ENCODE measurements at places on chromosomes 12 and 14.
A peak's percentile ranks its signal among the peaks of the same experiment; 100 is the strongest.

DNA sequence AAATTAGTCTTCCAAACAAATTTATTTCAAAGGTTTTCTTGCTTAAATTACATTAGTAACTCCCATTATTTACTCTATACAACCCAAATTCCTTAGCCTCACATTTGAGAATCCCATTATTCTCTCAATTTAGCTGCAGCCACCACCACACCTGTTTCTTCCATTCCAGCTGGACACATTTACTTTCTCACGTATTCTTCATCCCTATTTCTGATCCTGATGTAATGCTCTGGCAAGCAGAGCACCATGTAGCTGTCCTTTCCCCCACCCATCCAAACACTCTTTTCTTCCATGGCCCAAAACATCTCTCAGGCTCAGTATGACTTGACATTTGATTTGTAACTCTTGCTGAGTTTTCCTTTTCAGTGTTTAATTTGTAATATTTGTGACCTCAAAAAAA, 240.2 kb upstream of the CLEC14A start:
- no peak for DNase-seq

GRCh38 chr14:94697773-94698556, 71.9 kb downstream of the GSC start:
- DNase-seq = no peak

DNA sequence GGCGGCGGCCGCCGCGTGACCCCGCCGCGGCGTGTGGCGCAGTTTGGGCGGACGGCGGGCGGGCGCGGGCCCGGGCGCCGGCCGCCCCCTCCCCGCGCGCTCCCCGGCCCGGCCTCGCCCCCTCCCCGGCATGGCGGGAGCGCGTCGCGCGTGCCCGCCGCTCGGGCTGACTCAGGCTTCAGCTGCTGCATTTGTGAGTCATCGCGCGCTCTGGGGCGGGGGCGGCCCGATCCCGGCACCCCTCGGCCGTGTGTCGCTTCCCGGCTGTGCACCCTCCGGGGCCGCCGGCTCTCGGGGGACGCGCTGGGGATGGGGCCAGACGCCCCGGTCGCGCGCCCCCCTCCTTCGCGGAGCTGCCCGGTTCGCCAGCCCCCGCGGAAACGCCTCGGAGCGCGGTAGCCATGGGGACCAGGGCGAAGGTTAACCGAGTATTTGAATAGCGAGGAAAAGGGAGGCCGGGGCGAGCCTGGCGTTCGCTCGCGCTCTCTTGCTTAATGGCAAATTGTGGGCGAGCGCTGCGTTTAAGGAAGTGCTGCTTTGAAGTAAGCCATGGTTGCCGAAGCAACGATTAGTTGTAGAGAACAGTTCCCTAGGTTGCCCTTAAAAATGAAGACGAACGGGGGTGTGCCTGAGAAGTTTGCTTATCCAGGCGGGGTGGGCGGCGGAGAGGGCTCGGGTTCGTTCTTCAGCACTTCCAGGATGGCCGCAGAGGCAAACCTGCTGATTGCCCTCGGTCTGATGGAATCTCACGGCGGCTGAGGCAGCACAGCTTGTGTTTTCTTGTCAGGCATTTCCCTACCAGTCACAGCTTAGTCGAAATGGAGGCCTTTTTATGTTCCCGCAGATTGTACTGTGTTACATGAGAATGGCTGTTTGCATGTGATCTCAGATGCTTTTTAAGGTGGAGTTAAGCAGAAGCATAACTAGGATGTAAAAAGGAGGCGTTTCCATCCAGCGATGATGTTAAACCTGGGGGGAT, 896 bp downstream of the EIF5 start:
- peak; percentile 47 for DNase-seq

DNA sequence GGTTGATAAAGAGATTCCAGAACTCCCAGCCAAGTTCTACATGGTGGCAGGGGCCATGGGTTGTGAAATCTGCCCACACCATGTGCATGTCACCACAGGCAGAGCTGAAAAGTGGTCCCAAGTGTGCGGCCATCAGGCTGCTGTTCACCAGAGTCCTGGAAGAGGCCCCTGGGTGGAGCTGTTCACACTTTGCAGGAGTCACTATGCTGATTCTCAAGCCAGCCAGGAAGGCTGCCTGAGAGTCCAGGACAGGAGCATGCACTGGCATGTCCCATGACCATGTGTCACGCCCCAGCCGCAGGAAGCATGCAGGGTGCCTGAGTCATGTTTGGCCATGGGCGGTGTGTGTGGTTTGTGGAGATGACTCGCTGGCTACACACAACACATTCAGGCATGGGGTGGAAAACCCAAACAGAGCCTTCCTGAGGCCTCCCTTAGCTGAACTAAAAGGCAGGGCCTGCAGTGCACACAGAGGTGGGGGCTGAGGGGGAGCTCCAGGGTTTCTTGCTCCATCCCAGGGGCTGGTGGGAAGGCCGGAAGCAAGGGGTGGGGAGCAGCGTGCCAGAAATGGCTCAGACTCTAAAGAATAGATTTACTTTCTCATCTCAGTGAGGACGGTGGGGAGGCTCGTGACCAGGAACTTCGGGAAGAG, 19.4 kb downstream of the ABCB9 start:
- DNase-seq = peak; percentile 51

- no peak for DNase-seq
Observed at GRCh38 chr14:102663440-102663839, 71.0 kb downstream of the RCOR1 start.

GRCh38 chr14:24277606-24278321, 6.4 kb upstream of the RABGGTA start:
- no peak for DNase-seq

DNA sequence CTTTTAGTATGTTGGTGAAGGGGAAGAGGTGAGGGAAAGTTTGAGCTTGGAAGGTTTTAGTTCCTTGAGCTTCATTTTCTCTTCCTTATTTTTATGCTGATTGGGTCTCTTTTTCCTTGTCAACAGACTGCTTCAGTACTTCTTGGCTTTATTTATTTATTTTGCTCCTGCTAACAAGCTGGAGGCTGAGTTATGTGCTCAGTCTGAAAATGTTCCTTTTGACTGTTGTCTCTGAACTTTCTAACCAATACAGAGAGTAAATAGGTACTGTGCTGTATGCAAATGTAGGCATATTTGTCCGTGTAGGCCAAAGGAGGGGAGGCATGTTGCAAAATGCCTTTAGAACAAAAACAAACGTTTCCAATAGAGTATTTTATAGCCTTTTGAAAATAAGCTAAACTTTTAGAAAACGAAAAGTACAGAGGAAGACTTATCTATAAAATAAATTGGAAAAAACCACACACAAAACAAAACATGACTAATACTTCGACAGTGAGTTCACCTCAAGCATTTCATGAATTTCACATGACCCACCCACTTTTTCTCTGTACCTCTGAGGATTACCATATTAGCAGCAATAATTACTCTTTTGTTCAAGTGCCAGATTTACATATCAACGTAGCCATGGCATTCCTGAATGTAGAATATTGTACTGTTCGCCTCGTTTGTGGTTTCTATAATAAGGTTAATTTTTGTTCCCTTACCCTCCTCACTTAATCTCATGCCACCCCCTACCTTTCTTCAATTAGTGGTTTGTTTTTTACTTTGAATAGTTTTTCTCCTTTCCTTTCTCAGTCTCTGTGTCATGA, 4.7 kb upstream of the CREBL2 start:
- DNase-seq = no peak

GRCh38 chr14:105375635-105376057, 22.7 kb upstream of the TEX22 start:
- DNase-seq = no peak

- no peak for DNase-seq
Observed at GRCh38 chr14:51328064-51328771, 88.2 kb downstream of the TMX1 start.

DNA sequence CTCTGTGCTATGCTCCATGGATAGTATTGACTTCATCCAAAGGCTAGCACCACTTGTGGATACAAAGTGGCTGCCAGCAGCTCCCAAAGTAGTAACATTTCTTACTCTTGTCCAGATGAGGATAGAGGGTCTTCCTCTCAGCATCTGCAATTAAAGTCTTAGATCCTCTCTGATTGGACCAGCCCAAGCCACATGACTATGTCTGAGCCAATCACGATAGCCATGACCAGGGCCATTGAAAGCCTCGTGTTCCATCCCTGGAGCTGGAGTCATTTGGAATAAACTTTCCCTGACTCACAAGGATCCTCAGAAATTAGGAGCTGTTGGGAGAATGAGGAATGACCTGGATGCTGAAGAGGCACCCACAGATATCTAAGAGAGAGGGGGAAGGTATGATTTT, 28.5 kb upstream of the SLC24A4 start:
- no peak for DNase-seq

- no peak for DNase-seq
Observed at GRCh38 chr14:76217179-76217578, 65.5 kb downstream of the GPATCH2L start.

GRCh38 chr14:22478670-22479069, 110.4 kb downstream of the DAD1 start:
- DNase-seq = no peak

GRCh38 chr12:113030875-113031525, 25.5 kb upstream of the DTX1 start:
- no peak for DNase-seq

GRCh38 chr12:12600659-12601058, 11.0 kb upstream of the CREBL2 start:
- no peak for DNase-seq

- DNase-seq = no peak
Observed at GRCh38 chr14:87386524-87386923, 606.5 kb downstream of the GALC start.

GRCh38 chr12:90280564-90281058, 572.0 kb upstream of the ATP2B1 start:
- no peak for DNase-seq

GRCh38 chr14:88348546-88348945, 25.5 kb upstream of the KCNK10 start:
- DNase-seq = no peak

- no peak for DNase-seq
Observed at GRCh38 chr12:76782526-76782925, 18.6 kb downstream of the ZDHHC17 start.

GRCh38 chr14:68791902-68792677, 777 bp downstream of the ZFP36L1 start:
- no peak for DNase-seq

- DNase-seq = no peak
Observed at GRCh38 chr14:34223373-34224148, 238.5 kb downstream of the SPTSSA start.

DNA sequence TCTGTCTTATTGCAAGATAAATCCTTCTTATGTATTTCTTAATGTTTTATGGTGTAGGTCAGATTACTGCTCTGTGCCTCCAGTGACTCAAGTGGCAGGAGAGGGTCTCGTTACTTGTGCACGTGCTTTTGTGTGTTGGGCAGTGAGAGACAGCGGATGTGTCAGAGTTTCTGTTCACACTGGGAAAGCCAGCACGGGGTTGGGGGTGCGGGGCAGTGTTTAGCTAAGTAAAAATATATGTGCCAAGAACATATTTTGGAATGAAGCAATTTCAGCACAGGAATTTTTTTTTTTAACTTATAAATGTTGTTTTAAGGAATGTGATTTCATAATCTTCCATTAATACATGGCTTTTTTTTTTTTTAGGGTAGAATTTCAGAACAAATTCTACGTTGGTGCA, 4.5 kb upstream of the DNAH10 start:
- DNase-seq = no peak

DNA sequence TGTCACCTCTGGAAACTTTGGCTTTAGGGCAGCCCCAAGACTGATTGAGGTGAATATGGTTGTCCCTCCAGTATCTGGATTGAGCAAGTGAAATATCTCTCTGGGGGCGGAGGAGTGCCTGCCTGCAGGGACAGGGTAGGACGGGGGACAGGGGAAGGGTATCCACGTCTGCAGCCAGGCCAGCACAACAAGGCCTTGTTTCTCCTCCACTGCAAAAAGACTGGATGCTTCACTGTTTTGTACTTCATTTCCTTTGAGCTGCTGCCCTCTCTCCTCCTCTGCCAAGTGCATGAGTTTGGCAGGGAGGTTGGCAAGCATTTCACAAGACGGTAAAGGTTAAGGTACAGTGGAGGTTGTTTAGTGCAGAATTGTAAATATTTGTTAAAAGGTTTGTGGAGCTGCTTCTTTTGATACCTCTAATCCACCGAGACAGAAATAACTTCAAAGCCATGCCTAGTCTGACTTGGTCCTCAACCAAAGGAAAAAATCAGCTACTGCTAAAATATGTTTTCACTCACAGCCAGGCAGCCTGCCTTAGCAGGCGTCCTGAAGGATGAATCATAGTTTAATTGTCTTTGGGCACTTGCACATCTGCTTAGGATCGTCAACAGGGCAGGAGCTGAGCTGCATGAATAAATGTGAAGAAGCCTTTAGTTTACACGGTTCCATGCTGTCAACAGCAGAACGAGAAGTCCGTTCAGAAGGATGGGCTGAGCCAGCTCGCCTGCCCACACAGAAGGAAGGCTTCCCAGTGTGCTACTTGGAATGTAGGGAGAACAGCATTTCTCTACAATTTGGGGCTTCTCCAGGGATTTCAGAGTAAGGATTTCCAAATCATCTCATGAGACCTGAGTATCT, 269.7 kb downstream of the TTC6 start:
- no peak for DNase-seq

- no peak for DNase-seq
Observed at GRCh38 chr14:101918065-101918989, 46.0 kb upstream of the DYNC1H1 start.

DNA sequence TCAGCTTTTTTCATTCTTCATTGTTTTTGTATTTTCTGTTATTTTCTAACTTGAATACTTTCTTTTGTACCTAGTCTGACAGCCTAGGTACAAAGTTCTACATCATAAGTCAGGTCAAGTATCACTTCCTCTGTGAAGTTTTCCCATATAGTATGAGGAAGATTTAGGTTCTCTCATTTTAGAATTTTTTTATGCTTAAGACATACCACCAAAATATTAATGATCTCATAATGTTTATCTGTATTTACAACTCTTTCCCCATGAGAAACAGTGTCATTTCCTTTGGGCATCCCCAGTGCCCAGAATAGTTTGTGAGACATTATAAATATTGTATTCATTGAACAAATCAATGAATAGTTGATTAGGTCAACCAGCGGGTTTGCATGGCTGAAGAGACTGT, 3.1 kb upstream of the ATF7IP start:
- DNase-seq = no peak

- DNase-seq = no peak
Observed at GRCh38 chr14:89509891-89510290, 92.9 kb upstream of the FOXN3 start.

- no peak for DNase-seq
Observed at GRCh38 chr12:5078423-5078822, 34.7 kb downstream of the KCNA5 start.

- no peak for DNase-seq
Observed at GRCh38 chr14:59580911-59581310, 4.3 kb upstream of the CCDC175 start.

DNA sequence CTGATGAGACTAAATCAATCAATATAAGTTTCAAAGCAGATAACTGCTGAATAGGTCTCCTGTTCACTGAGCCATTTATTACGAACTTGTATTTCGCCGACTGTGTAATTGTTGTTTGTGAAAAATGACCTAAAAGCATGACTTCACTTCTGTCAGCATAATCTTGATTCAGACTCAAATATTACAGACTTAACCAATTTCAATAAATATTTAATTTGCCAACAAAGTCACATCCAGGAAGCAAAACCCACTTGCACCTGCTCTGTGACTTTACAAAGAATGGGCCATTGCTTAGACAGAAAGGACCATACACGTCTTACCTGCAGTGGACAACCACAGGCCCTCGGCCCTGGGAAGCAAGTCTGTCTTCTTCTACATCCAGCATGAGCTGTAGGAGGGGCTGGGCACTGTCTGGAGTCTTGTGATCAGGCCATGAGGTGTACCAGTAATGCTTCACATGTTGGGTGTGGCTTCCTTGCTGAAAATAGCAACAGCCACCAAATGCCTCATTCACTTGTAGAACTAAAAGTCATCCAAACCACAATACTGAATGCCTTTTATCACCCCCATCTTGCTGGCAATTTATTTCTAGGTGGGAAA, 23.5 kb upstream of the PTPRB start:
- DNase-seq = no peak

GRCh38 chr14:79567306-79567705, 644.0 kb downstream of the DIO2 start:
- no peak for DNase-seq
